Activated T-cell treated with anti-CD3 and anti-CD28 coated beads for 48 hours (primary cell): ENCODE measurements at places on chromosomes 3 and 15.

DNA sequence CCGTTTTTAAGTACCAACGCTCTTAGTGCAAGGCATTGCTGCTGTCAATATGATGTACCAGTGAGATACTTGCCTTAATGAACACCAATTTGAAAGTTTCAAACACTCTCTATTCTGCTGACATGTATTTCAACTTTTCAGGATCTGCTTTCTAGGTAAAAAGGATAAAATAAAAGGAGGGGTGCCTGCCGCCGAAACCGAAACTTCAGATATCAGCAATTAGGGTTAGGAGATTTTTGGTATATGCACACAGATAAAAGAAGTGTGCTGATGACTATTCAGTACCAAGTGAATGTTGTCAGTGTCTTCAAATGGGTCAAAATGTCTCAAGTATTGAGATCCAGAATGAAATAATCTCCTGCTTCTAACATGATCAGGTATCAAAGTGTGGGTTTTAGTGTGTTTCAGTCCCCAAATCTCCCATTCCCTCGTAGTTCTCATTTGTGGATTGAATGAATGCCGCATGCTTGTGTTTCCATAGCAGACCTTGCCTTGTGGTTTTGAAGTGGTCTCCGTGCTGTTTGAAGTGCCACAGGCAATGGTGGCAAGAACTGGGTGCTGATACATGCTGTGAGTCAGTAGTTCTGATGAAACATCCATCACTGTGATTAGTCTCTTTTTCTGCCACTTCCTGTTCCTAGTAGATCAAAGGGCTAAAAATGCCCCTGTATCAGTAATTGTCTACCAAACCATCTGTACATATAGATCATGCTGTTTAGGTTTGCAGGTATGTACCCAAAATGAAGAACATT is 22.5 kb downstream of the CHST14 start:
- DNase-seq: peak; percentile 51

GRCh38 chr3:81799403-81799802 is 38.0 kb upstream of the GBE1 start:
- DNase-seq: no peak

DNA sequence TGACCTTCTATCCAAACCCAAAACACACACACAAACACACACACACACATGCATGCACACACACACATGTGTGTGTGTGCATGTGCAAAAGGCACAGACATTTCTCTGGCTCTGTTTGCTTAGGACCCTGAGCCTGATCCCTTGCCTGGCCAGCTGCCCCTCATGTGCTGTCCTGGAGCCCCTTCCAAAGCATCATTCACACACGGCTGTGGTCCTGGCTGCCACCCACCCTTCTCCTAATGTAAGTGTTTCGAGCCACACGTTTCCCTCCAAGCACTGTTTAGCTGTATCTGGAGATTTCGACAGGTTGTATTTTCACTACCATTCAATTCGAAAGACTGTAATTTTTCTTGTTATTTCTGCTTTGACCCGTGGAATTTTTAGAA is 45.8 kb upstream of the KLF13 start:
- no peak for DNase-seq

- DNase-seq: no peak
These were observed 26.6 kb downstream of the ITGB5 start for GRCh38 chr3:124860599-124860998.

GRCh38 chr15:88844749-88845386 is 41.6 kb downstream of the ACAN start:
- no peak for DNase-seq

DNA sequence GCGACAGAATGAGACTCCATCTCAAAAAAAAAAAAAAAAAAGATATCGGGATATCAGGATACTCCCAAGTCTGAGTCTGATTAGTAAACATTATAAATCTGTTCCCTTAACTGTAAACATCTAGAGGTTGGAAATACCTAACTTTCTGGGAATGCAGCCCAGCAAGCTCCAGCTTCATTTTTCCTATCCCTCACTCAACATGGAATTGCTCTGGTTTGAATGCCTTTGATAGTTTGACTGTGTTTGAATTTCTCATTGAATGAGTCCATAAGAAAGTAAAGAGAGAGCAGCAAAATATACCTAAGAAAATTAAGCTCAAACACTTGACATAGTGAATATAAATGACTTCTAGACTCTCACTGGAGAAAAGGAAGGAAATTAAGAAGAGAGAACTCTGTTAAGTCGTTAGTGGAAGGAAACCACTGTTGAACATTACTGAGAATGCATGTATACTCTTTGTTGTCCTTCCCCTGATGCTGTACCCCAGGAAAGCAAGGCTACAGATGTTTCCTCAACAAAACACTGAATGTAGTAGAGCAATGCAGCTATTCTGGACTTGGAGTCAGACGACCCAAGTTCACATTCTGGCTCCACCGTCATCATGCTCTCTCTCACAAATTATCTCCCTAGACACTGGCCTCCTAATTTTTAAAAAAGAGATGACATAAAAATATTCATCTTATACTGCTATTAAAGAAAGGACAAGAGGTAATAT is 62.4 kb downstream of the CD200 start:
- DNase-seq: no peak

- DNase-seq: no peak
These were observed 244.2 kb downstream of the TLE3 start for GRCh38 chr15:69853544-69853951.

- DNase-seq: no peak
These were observed 216.5 kb downstream of the BBX start for GRCh38 chr3:107739227-107739626.

DNA sequence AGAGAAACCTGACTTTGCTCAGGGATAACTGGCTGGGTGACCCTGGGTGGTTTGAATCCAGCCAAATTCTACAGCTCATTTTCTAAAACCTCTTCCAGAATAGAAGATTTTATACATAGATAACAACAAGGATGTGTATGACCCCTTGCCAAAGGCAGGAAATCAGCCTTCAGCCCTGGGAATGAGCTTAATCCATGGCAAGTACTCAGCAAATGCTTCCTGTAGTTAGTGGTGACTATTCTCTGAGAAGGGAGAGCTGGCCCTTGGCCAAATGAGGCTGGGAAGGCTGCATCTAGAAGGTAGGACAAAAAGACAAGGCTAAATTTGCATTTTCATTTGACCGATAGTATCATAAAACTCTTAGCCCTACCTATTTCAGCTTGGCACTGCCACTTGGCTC is 4.6 kb upstream of the HACD3 start:
- DNase-seq: no peak

GRCh38 chr15:51346136-51346535 is 4.7 kb downstream of the GLDN start:
- DNase-seq: no peak
